ENCODE measurements at places on chromosomes 5 and 9. TPM values are rescaled to one million over a fixed set of nuclear protein-coding genes. Genes with fewer than 3 reads are reported as not detected.

ZNF366 gene
- total RNA-seq = not detected

- peaks cover 4% of the 10 kb centered on the region for H3K36me3 ChIP-seq
- peaks cover 18% of the 10 kb centered on the region for H3K4me1 ChIP-seq
- no peak overlapping the region for H3K4me3 ChIP-seq
- peaks cover 5% of the 10 kb centered on the region for H3K27me3 ChIP-seq
- H3K27ac ChIP-seq = no peak overlapping the region
Observed at GRCh38 chr5:159602434-159602833, 272.1 kb upstream of the IL12B start.

GRCh38 chr5:119453040-119453373, 710 bp downstream of the HSD17B4 start:
- peaks cover 11% of the 10 kb centered on the region for H3K36me3 ChIP-seq
- H3K4me1 ChIP-seq = peaks cover 18% of the 10 kb centered on the region
- H3K27me3 ChIP-seq = no peaks in the 10 kb centered on the region

DNA sequence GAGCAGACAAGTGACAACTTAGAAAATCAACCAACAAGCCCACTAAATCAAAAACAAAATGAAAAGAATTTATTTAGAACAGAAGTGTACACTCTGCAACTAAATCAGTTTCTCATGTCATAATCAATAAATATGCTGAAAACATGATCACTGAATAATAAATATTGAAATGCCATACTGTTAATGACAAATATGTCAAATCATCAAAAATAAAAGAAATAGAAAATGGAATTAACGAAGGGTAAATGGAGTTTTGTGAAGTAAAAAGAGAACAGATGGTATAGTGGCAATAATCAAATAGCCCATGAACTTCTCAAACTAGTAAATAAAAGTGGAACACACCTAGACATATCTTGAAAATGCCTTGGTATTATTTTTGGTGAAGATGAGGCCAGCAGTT, 744.9 kb downstream of the TAF11L14 start:
- no peak overlapping the region for H3K4me3 ChIP-seq
- no peaks in the 10 kb centered on the region for H3K27me3 ChIP-seq
- no peaks in the 10 kb centered on the region for H3K4me1 ChIP-seq
- no peak for DNase-seq
- no peak overlapping the region for H3K27ac ChIP-seq
- no peaks in the 10 kb centered on the region for H3K36me3 ChIP-seq

DNA sequence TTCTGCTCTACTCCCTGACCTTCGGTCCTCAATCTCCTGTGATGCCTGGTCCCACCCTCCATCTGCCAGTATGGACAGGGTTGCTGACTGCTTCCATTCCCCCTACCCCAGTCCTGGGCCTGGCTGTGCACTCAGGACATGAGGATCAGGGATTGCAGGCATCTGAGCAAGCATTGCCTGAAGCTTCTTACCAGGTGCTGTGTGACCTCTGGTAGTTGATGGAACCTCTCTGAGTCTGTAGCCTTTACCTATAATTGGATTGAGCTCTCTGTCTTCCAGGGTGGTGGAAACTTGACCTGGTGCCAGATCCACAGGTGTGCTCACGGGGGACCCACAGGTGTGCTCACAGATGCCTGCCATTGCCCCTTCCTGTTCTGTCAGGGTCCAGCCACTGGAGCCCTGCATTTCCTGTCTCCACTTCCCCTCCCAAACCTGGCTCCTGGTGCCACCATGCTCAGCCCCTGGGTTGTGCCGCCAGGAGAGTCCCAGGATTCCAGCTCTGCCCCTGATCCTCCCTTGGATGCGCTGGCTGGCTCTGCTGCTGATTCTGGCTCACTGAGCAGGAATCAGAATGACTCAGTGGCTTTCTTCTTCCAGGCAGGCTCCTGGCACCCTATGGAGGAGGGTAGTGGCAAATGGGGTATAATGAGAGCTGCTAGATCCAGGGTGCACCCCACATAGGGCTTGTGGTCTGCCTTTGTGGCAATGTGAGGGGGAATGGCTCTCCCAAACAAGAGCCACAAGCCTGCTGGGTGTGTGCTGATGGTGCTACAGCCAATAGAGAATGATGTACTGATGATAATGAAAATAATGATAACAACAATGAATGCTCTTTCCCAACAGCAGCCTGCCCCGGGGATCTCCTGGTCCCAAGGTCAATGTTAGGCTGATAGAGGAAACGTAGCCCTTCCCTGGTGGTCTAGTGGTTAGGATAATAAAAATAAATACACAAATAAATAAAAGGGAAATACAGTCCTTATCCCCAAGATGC, 35.2 kb upstream of the PSD2 start:
- H3K27me3 ChIP-seq = peaks cover 47% of the 10 kb centered on the region
- no peak for DNase-seq
- no peak overlapping the region for H3K4me3 ChIP-seq

GRCh38 chr9:16320338-16320902, 550.0 kb downstream of the BNC2 start:
- no peak overlapping the region for H3K4me3 ChIP-seq
- H3K27me3 ChIP-seq = no peaks in the 10 kb centered on the region
- no peaks in the 10 kb centered on the region for H3K36me3 ChIP-seq
- no peak overlapping the region for H3K27ac ChIP-seq
